ENCODE measurements at places on chromosomes 4 and X. TPM values are rescaled to one million over a fixed set of nuclear protein-coding genes. Genes with fewer than 3 reads are reported as not detected.

Gene ALB
- total RNA-seq, result not detected

Gene GAGE12J
- not detected for total RNA-seq

Gene TMEM156
- total RNA-seq, result 3.9 TPM

Gene DMP1
- total RNA-seq, result not detected

Gene DOCK11
- 2.3 TPM for total RNA-seq

Gene TLR2
- 4.8 TPM for total RNA-seq

Gene EPHA5
- 9.6 TPM for total RNA-seq

Gene LEF1
- 13.1 TPM for total RNA-seq

Gene SPARCL1
- 0.07 TPM for total RNA-seq

Gene MAML3
- 2.3 TPM for total RNA-seq

Gene COL4A5
- 7.2 TPM for total RNA-seq

Gene AFAP1
- 38.8 TPM for total RNA-seq

Gene SLC25A31
- not detected for total RNA-seq

Gene TXK
- total RNA-seq, result 0.69 TPM

Gene HPRT1
- 25.0 TPM for total RNA-seq

Gene DRP2
- total RNA-seq, result 0.44 TPM

Gene CXorf49
- total RNA-seq, result not detected

Gene MAGEA2B
- total RNA-seq, result 2.5 TPM

Gene CT45A10
- total RNA-seq, result not detected

Gene TNIP2
- total RNA-seq, result 49.4 TPM

Gene KIF4A
- 42.8 TPM for total RNA-seq

Gene ALPK1
- total RNA-seq, result 12.0 TPM

Gene GLRA2
- total RNA-seq, result not detected

Gene OCIAD2
- 74.6 TPM for total RNA-seq

Gene RRH
- not detected for total RNA-seq

Gene HTN3
- total RNA-seq, result not detected

Gene RNF212
- total RNA-seq, result 25.2 TPM

Gene NHS
- 5.1 TPM for total RNA-seq

Gene HPGDS
- total RNA-seq, result not detected

Gene ARX
- not detected for total RNA-seq

Gene CLCN4
- total RNA-seq, result 1.7 TPM

Gene TMEM35A
- 3.5 TPM for total RNA-seq

Gene TFDP3
- total RNA-seq, result not detected

Gene RBMX2
- 48.7 TPM for total RNA-seq

Gene ZNF157
- 0.05 TPM for total RNA-seq

Gene SHROOM4
- 1.8 TPM for total RNA-seq

Gene RRAGB
- total RNA-seq, result 23.4 TPM

Gene CXCL10
- total RNA-seq, result 1.1 TPM

Gene CPZ
- total RNA-seq, result 13.2 TPM

Gene INTS12
- total RNA-seq, result 16.3 TPM

Gene SOWAHD
- total RNA-seq, result 1.8 TPM

Gene CPLX1
- not detected for total RNA-seq

Gene NKX3-2
- total RNA-seq, result 2.6 TPM

Gene NPFFR2
- not detected for total RNA-seq

Gene NSUN7
- total RNA-seq, result 5.9 TPM

Gene ERVMER34-1
- not detected for total RNA-seq

Gene CENPVL1
- total RNA-seq, result not detected

Gene POF1B
- total RNA-seq, result not detected
